ENCODE measurements at places on chromosomes 5 and 9.
A peak's percentile ranks its signal among the peaks of the same experiment; 100 is the strongest.

DNA sequence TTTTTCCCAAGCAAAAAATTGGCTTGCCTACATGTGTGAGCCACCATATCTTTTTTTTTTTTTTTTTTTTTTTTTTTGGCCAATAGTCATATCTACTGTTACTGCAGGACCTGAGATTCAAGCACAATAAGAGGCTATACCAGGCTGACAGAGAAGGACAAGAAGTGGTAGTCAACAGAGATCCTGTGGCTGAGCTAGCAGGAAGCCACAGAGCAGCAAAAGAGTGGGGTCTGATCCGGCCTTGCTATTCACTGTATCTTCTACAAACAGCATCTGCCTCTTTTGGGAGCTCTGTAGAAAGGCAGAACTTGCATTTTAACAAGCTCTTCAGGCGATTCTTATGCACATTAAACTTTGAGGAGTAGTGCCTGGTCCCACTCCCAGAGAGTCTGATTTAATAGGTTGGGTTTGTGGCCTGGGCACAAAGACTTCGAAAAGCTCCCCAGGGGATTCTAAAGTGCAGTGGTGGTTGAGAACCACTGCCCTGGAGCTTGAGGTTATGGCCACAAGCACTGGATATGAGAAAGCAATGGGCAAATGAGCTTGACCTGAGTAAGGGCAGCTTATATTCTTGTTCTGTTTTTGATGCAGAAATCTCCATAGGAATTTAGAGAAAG, 162.8 kb downstream of the PIK3R1 start:
- DNase-seq = no peak

DNA sequence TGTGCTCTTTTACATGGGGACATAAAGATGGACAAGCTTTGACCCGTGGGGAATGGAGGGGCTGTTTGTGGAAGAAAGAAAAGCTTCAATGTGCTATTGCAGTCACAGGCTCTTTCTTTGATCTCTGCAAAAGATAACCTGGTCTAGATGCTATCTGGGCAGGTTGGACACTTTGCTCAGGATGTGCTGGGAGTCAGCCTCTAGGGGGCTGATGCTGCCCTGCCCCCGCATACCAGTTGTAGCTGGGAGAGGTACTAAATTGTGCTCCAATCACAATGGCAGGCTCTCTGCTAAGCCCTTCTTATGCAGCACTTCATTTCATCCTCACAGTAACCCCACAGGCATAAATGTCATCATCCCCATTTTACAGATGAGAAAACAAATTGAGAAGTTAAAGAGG, 67.2 kb downstream of the PSD2 start:
- no peak for DNase-seq

- peak; percentile 7 for DNase-seq
Observed at GRCh38 chr5:10964806-10965205, 203.8 kb upstream of the DAP start.

GRCh38 chr9:135476561-135477355, 2.8 kb upstream of the PPP1R26 start:
- DNase-seq = no peak

- DNase-seq = no peak
Observed at GRCh38 chr9:130877300-130877699, 19.3 kb downstream of the QRFP start.

- no peak for DNase-seq
Observed at GRCh38 chr9:3955305-3955687, 344.6 kb downstream of the GLIS3 start.
